SW480 (cell line): ENCODE measurements at places on chromosomes 4 and X.

DNA sequence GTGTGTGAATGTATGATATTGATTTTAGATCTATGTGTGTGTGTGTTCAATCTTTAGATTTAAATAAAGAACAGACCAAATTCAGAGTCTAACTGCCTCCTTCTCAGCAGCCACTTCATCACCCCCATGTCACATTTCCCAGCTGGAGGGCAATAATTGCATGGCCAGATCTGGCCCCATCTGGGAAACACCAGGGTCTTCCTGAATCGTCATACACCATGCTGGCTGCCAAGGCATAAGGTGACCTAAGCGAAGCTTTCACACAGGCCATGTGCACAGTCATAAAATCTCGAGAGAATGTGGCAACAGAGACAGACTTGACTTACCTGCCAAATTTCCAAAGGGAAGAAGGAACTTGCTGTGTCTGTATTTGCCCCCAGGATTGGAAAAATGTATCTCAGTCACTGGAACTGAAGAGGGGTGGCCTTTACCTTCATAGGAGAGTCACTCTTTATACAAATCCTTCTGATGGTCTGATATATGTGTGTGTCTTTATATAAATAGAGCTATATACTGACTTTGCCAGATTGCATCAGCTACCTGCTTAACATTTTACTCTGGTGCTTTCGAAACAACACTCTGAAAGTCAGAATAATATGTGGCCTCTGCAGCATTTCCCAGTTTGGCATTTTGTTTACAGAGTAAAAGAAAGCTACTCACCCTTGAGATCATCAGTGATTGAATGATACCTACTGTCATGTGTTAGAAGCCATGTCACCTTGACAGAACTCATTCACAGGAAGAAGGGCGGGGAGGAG is at the start of gene PLAC1:
Gene PLAC1 (minus strand): TSS at position 470 of the 758 bp plus-strand sequence. CDS start 91,789 bp downstream, outside the sequence.
- DNase-seq: no peak

- DNase-seq: no peak
These were observed 53.3 kb downstream of the RFC1 start for GRCh38 chr4:39312816-39313215.

- no peak for DNase-seq
These were observed 58.5 kb upstream of the ANKRD17 start for GRCh38 chr4:73317092-73317491.

DNA sequence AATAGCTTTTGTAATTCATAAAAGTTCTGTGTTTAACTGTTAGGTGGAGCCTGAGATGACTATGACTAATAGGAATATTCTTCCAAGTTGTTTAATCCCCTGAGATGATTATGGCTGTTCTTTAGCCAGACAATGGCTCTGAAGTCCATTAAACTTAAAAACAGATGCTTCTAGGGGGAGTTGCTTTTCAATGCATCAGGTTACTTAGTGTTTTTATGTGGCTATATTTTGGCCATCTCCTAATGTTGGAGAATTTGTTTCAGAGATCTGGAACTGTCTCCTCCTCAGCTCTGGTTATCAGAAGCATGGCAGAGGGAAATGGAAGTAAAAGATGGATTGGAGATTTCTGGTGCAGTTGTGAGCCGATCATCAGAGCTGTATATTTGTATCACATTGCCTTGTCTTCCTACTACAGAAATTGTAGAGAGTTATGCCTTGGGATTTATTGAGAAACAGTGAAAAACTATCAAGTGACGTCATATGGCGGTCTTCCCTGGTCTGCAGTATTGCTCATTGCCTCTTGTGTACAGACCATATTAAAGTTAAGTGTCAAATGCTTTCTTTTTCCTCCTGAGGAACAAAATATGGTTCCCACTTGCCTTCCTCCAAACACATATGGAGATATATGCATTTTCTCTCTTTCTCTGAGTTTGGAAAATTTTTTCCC is 29.8 kb downstream of the SGMS2 start:
- no peak for DNase-seq

DNA sequence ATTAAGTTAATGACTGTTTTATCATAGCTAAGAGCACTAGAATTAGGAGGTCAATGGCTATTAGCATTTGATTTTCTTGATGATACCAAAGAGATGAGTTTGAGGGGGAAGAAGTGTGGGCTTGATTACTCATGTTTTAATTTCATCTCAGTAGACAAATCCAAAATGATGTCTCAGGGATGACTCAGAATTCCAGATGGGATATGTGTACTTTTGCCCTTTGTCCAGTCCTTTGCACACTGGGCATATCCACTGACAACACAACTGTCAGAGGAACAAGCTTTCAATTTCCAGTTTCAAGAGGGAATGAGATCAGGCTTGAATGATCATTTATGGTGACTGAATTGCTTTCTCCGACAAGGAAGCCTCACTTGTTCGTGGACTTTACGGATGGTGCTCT is 325.3 kb upstream of the FTHL17 start:
- no peak for DNase-seq

- DNase-seq: no peak
These were observed 16.0 kb upstream of the TLR8 start for GRCh38 chrX:12890467-12890866.

GRCh38 chrX:71515038-71515396 is 17.9 kb upstream of the OGT start:
- peak; percentile 56 for DNase-seq

DNA sequence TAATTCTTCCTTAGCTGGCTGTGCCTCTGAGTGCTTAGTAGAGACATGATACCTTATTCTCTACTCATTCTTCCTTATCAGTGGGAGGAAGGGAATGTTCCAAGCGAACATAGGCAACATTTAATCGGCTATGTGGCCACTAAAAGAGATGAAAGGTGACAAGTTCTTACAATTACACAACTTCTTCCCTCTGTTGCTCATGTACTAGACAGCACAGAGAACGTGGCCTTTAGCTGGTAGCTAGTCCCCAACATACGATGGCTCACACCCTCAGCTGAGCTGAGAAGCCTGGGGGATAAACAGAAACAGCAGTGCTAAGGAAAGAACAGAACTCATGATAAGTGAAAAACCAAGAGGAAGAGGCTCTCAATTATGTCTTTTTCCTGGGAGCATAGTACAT is 52.2 kb downstream of the APOO start:
- DNase-seq: no peak

DNA sequence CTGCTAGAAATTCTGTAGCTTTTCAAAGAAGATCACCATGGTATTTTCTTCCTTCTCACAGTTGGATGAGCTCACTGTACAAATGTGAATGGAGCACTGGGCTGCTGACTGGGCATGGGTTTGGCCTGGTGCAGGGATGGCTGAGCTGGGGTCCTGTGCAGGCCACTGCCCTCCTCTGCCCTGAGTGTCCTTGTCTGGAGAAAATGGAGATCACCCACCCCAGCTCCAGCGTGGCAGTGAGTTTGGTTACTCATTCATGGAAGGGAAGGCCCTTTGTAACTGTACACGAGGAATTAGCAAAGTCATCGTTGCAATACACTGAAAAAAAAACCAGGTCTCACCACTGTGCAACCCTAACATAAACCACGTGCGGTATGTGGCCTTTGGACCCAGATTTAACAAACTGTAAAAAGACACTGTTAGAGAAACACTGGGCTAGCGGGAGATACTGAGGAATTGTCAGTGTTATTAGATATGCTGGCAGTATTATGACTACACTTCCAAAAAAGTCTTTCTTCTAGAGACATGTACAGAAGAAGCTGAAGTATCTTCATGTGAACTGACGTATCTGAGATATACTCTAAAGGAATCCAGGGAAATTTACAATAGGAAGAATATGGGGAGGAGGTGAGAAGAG is 16.1 kb upstream of the TBC1D14 start:
- DNase-seq: peak; percentile 80

GRCh38 chrX:149570668-149571067 is 16.6 kb downstream of the MAGEA9B start:
- DNase-seq: peak; percentile 0

DNA sequence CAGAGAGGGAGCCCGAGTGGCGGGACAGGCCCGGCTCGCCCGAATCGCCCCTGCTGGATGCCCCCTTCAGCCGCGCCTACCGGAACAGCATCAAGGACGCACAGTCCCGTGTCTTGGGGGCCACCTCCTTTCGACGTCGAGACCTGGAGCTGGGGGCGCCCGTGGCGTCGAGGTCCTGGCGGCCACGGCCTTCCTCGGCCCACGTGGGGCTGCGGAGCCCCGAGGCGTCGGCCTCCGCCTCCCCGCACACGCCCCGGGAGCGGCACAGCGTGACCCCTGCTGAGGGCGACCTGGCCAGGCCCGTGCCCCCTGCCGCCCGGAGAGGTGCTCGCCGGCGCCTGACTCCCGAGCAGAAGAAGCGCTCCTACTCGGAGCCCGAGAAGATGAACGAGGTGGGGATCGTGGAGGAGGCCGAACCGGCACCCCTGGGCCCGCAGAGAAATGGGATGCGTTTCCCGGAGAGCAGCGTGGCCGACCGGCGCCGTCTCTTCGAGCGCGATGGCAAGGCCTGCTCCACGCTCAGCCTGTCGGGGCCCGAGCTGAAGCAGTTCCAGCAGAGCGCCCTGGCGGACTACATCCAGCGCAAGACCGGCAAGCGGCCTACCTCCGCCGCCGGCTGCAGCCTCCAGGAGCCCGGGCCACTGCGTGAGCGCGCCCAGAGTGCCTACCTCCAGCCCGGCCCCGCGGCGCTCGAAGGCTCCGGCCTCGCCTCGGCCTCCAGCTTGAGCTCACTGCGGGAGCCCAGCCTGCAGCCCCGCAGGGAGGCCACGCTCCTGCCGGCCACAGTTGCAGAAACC is 156.9 kb downstream of the SOWAHB start:
- DNase-seq: no peak

DNA sequence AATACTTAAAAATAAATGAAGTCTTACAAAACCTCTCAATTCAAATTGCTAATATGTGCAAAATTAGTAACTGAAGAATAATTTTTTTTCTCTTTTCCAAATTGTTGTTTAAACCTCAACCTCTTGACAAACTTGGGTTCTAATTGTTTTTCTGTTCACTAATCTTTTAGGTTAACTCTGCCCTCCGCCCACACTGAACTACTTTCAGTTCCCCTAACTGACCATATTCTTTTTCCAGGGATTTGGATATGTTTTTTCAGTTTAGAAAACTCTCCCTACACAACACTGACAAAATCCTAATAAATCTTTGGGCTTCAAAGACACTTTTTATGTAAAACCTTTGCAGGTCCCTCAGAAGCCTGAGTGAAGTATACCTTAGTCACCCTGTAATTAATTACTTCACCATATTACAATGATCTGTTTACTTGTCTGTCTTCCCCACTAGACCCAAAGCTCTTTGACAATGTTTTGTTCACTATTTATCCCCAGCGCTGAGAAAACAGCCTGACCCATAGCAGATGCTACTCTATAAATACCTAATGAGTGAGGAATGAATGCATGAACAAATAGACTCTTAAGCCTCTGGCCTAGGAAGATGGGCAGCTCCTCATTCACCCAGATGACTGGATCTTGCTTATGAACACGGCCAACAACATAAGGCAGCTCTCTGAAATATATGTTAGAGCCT is 134.9 kb downstream of the MAML3 start:
- DNase-seq: no peak

DNA sequence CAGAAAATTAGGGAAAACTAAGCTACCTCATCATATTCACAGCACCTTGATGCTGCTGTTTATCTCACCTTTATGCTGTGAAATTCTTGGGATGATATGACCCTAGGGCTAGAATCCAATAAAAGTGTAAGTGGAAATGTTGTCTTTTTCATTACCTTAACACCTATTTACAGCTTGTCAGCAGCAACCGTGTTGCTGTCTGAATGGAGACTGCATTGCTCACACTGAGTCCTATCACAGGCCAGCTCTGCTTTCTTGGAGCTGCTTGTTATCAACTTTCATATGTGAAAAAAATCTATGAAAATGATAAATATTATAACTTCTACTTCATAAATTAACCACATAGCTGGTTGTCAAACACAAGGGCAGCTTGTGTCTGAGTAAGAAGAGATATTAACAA is 789.5 kb downstream of the TECRL start:
- DNase-seq: no peak

- peak; percentile 3 for DNase-seq
These were observed 121.5 kb downstream of the PPEF1 start for GRCh38 chrX:18828832-18829404.
